NCI-H69 (cell line): ENCODE measurements at places on chromosomes 4 and X.

- DNase-seq, result no peak
Observed at GRCh38 chr4:15765910-15766697, 12.0 kb upstream of the CD38 start.

DNA sequence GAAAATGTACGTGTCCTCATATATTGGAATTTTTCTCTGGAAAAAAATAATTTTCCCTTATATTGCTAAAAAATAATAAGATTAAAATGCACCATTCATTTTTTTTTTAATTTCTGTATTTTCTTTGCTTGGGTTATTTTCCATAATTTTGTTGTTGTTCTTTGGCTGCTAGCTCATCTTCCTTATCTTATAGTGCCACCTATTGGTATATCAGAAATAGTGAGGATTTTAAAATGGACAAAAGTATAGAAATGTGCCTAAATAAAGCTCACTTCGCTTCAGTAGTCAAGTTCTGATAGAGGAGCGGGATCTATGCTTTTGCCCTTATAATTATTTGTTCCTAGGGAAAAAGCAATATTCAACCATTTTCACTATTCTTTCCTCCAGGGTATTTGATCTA lies 134.8 kb downstream of the NAP1L3 start:
- peak; percentile 36 for DNase-seq

DNA sequence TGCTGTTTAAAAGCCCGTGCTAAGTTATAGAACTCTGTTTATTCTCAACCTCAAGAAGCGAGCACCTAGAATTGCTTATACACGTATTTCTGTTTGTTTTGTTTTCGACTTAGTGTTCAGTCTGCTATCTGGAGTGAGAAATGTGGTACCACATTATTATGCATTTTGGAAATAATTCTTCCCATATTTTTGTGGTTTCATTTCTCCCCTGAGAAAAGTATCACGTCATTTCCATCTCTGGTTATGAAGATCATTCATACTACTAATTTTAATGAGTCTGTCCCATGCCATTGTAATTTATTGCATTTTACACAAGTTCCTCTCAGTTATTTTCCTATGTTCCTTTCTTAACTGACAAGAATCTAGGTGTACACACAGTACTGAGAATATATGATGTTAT lies 186.0 kb downstream of the DCHS2 start:
- DNase-seq, result no peak

- no peak for DNase-seq
Observed at GRCh38 chrX:12010436-12010835, 127.8 kb upstream of the FRMPD4 start.

GRCh38 chr4:140705625-140706275 lies 50.4 kb downstream of the TBC1D9 start:
- no peak for DNase-seq

- DNase-seq, result no peak
Observed at GRCh38 chr4:165982934-165983333, 109.9 kb downstream of the TLL1 start.

GRCh38 chr4:42453612-42454011 lies 56.3 kb downstream of the SHISA3 start:
- DNase-seq, result no peak

GRCh38 chr4:173436149-173436579 lies 37.2 kb upstream of the SCRG1 start:
- peak; percentile 75 for DNase-seq

DNA sequence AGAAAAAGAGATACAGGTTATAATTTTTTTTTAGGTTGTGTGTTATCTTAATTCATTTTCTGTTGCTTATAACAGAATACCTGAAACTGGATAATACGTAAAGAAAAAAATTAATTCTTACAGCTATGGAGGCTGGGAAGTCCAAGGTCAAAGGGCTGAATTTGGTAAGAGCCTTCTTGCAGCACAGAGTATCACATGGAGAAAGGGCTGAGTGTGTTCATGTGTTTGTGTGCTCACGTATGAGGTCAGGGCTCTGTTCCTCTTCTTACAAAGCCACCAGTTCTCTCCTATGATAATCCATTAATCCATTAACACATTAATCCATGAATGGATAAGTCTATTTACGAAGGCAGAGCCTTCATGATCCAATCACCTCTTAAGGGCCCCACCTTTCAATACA lies 8.6 kb upstream of the RAB28 start:
- DNase-seq, result no peak

DNA sequence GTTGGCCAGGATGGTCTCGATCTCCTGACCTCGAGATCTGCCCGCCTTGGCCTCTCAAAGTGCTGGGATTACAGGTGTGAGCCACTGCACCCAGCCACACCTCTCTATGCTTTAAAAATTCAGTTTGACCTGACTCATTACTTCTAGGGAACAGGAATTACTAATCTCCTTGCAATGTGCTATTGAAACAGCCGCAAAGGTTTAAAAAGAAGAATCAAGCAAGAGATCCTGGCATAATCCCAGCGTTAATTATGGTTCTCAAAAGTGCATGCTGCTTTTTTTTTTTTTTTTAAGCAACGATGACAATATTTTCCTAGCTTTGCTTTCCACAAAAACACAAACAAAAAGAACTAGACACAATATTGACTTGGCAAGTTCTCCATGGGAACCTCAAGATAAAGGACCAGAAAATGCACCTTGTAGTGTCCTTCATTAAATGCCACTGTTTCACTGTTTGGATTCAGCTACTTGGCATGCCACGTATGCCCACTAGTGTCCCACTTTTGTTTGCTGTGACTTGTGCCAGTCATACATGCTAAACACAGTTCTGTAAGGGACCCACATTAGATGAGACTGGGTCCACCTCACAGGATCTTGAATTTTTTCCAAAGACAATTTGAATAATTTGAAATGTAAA lies 112.6 kb upstream of the PPARGC1A start:
- no peak for DNase-seq

DNA sequence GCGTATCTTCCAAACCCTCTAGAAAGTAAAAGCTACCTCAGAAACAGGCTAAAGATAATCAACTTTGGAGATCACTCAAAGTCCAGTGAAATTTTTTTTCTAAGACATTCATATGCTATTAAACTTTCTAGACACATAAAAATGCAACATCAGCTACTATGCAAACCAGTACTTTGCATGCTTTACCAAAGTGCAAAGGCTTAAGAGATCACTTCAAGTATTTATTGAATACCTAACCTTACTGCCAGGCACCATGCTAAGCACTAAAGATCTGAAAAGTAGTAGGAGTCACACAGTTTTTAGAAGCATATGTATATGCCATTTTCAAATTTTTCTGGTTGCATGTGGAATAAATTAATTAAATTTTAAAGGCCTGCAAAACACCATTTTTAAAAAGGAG lies 115.8 kb downstream of the THOC2 start:
- no peak for DNase-seq

- no peak for DNase-seq
Observed at GRCh38 chrX:96707804-96708203, 23.2 kb downstream of the DIAPH2 start.

DNA sequence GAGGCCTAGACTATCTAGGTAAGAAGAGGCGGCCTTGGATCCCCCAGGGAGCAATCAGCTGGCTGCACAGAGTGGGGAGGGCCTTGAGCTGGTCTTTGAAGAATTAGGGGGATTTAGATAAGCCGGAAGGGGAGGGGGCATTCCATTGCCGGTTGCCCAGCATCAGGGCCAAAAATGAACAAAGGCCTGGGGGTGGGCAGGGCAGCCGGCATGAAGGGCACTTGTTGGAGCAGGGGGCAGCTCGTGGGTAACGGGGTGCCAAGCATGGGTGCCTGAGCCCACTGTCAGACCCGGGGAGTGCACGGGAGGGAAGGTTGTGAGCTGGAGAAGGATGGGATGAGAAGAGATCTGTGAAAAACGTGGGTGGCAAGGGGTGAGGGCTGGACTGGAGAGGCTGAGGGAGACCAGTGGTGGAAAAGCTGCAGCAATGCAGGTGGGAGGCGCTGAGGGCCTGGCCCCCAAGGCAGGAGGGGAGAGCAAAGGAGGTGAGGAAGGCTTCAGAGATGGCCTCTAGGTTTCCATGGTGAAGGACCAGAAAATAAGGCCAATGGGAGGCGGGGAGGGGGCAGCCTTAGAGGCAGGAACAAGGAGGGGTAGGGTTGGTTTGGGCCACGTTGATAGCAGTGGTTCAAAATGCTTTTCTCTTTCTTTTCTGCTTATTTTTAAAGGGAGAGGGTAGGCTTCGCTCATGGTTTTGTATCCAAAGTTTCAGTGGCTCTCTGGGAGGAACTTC lies 8.6 kb downstream of the KLF3 start:
- peak; percentile 26 for DNase-seq

- DNase-seq, result peak; percentile 68
Observed at GRCh38 chrX:115690511-115691216, 129.7 kb downstream of the PLS3 start.

GRCh38 chrX:111869639-111870034 lies 6.3 kb upstream of the TRPC5OS start:
- DNase-seq, result peak; percentile 67

DNA sequence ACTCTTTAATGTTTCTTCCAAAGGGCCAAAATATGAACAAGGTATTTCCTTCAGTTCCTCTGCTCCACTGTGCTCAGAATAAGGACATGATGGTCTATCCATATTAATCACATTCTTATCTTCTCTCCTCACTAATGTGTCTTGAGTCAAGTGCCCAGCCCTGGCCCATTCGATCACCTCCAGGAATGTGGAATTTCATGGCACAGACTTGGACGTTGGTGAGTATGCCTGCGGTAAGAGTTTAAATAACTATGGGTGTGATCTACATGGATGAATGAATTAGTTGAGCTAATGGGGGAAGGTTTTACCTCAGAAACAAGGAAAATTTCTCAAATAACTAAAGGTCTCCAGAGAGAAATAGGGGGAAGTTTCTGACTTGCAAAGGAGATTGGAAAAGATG lies 174.0 kb downstream of the NPFFR2 start:
- DNase-seq, result no peak

- DNase-seq, result peak; percentile 78
Observed at GRCh38 chr4:79576429-79576753, 168.4 kb upstream of the GK2 start.

DNA sequence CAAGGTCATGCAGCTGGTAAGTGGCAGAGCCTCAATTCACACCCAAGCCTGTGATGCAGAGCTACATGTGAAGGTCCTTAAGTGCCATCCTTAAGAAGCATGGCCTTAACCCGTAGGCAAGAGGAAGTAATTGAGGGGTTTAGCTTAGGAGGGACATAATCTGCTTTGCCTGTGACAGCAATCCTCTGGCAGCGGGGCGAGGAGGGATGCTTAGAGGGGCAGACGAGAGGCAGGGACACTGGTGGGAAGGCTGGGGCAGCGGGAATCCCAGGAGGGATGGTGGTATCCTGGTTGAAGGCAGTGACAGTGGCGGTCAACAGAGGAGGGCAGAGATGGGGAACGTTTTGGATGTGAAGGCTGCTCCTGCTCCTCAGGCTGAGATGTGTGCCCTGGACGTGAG lies 88.1 kb downstream of the EFNB1 start:
- no peak for DNase-seq

DNA sequence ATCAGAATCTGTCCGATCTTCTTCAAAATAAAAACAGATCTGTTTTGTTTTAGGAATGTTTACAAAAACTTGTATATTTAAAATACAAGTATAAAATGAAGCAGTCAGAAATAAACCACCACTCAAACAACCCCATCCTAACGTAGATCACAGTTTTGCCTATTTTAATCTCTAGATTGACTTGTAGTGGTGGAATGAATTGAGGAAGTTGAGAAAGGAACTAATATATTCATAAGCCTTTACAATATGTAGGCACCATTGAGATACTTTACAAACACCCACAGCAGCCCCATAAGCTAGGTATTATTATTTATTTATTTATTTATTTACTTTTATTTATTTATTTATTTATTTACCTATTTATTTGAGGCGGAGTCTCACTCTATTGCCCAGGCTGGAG lies 52.3 kb upstream of the KLF3 start:
- no peak for DNase-seq

DNA sequence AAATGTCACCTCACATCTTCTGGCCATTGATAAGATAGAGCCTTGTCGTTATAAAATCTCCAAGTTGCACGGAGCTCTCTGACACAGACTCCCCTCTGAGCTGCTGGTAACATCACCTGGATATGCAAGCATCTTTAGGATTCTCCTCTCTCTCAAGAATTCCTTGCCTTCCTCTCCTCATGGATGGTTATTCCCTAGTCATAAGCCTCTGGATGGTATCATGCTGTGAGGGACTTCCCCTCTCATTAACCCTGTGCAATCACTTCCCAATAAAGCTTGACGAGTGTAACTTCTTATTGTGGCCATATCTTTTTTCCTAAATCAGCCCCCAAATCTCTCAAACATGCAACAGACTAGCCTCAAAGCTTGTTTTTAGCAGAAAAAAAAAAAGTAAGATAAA lies 1057.0 kb upstream of the SLIT2 start:
- DNase-seq, result no peak

- DNase-seq, result peak; percentile 72
Observed at GRCh38 chr4:119041951-119042560, 93.6 kb upstream of the MYOZ2 start.

DNA sequence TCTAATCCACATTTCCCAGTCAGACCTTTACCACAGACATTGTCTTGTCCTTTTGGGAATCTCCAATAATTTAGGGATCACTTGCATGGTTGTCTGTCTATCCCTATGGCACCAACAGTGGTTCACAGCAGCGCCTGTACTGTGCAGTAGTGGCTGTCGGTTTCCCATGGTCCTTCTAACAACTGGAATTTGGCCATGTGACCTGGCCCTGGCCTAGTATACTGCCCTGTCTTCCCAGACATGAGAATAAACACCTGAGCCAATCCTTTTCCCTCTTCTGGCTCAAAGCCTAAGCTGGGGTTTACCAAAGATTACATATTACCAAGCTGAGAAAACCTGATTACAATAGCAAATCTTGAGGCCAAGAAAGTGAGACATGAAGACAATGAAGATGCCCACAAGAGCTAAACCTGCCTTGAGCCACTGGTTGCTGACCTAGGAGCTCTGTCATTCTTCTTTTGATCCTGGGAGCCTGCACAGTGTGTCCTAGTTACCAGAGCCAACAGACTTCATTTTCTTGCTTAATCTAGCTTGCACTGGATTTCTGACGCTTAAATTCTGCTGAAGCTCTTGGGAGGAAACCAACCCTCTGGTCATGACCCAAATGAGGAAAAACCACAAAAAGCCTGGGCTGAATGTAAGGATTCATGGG lies 92.1 kb downstream of the SCD5 start:
- DNase-seq, result no peak
